ENCODE measurements at places on chromosomes 1 and 21.

DNA sequence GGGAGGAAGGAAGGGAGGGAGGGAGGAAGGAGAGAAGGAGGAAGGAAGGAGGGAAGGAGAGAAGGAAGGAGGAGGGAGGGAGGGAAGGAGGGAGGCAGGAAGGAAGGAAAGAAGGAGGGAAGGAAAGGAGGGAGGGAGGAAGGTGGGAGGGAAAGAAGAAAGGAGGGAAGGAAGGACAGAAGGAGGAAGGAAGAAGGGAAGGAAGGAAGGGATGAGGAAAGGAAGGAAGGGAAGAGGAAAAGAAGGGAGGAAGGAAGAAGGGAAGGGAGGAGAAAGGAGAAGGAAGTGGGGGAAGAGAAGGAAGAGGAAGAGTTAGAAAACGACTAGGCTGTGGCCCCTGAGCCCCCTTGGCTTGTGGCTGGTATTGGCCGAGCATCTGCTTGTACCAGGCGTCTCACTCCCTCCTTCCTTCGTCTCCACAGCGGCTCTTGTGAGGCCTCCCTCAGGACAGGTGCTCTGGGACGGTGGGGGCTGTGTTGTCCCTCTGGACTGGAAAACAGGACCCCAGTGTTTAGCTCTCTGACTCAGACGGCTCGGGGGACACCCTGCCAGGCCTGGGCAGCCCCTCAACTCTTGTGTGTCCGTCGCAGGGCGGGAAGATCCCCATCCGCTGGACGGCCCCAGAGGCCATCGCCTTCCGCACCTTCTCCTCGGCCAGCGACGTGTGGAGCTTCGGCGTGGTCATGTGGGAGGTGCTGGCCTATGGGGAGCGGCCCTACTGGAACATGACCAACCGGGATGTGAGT lies 36.2 kb upstream of the C1QA start:
- no peak for DNase-seq

DNA sequence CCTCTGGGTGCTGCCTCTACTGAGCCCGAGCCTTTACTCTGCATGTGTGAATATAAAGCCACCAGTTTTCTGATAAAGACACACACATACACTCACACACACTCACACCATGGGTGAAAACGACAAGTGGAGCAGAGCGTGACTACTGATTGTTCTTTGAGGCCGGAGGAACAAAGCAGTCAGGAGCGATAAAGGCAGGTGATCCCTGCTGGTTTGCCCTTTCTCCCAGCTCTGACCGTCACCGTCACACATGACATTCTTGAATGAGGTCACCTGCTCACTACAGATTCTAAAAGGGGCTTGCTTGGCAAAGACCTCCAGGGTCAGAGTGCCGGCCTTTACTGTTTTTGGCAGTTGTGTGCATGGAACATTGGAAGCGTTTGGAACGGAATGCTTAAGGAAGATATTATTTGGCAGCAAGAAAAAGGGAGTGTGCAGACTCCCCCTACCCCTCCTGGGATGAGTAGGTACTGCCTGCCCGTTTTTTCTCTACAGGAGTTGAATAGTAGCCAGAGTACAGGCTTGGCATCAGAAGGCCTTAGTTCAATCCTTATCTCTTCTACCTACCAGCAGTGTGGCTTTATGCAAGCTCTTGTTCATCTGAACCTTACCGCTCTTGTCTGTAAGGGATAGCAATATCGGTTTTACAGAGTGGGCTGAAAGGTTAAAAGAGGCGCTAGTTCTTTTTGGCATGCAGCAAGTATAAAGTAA lies 79.7 kb downstream of the PBX1 start:
- no peak for DNase-seq

DNA sequence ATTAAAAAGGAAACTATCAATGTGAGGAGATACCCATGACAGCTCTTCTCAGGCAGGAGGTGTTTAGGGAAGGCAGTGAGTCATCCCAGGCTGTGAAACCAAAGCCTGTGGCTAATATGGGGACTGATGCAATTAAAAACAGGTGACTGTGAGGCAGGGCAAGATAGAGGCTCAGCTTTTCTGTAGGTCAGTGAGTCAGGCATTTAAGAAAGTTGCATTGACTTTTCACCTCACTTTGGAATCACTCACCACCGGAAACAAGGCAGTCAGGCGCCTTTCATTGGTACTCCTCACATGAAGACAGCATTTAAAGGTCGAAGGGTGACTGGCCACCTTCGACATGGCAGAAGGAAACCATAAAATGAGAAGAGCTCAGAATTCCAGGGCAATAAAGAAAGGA lies 54.5 kb downstream of the PAPPA2 start:
- DNase-seq = no peak

- DNase-seq = no peak
Observed at GRCh38 chr1:113616156-113616555, 143.1 kb downstream of the PHTF1 start.
